D721Med (cell line): ENCODE measurements at places on chromosomes 7 and 10.

GRCh38 chr7:128727239-128727638 lies 11.9 kb upstream of the CALU start:
- DNase-seq, result no peak

- DNase-seq, result no peak
These were observed 51.4 kb upstream of the SLC35B4 start for GRCh38 chr7:134367956-134368749.

DNA sequence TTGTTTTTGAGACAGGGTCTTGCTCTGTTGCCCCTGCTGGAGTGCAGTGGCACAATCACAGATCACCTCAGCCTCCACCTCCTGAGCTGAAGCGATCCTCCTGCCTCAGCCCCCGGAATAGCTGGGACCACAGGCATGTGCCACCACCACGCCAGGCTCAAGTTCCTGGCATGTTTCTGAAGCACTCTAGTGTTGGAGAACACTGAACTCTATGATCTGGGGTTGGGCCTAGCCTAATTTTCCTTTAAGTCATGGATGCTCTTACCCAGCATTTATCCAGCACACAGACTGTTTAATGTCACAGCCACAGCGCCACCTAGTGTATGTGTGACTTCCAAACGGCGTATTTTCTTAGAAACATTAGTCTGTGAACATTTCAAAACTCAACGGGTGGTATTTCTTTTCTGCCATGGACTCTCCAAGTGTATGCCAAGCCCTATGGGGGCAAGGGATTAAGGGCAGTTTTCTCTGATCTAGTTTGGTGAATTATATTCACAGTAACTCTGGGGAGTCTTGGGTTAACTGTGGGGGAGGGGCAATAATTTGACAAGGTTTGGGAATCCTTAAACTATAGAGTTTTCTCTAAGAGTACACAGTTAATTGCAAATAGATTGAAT lies 91.8 kb downstream of the CREM start:
- DNase-seq, result no peak

DNA sequence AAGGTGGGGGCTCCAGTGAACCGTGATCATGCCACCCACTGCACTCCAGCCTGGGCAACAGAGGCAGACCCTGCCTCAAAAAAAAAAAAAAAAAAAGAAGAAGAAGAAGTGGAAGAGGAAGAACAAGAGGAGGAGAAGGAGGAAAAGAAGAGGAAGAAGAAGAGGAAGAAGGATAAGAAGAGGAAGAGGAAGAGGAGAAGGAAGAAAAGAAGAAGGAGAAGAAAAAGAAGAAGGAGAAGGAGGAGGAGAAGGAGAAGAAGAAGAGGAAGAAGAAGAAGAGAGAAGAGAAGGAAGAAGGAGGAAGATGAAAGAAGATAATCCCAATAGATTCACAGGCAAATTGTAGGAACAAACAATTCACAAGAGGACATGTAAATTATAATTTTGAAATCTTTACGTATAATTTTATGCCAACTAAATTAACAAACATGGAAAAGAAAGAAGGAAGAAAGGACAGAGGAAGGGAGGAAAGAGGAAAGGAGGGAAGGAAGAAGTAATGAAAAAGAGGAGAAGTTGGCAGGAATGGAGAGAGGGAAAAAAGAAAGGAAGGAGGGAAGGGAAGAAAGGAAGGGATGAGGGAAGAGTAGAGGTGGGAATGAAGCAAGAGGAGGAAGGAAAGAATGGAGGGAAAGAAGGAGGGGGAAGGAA lies 3.5 kb downstream of the SVOPL start:
- no peak for DNase-seq

- no peak for DNase-seq
These were observed 46.3 kb upstream of the HYAL4 start for GRCh38 chr7:123798532-123799188.

GRCh38 chr10:15316145-15316544 lies 54.9 kb downstream of the FAM171A1 start:
- DNase-seq, result no peak

DNA sequence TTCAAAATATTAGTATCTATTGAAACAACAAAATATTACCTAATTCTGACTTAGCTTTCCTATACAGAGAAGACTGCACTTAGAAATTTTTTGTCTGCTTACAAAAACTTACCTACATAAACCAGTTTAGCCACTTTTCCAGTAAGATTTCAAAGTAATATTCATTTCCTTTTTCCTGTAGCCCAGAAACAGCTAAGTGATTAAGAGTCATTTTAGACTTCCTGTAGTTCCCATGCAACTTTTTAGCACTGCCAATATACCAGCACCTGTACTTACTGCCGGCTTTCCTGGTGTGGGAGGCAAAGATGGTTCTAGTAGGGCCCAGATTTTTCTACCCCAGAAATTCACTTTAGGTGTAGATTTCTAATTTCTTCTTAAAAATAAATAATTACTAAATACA lies 21.8 kb downstream of the NT5C2 start:
- no peak for DNase-seq

GRCh38 chr7:94272821-94273583 lies 121.7 kb upstream of the COL1A2 start:
- no peak for DNase-seq

DNA sequence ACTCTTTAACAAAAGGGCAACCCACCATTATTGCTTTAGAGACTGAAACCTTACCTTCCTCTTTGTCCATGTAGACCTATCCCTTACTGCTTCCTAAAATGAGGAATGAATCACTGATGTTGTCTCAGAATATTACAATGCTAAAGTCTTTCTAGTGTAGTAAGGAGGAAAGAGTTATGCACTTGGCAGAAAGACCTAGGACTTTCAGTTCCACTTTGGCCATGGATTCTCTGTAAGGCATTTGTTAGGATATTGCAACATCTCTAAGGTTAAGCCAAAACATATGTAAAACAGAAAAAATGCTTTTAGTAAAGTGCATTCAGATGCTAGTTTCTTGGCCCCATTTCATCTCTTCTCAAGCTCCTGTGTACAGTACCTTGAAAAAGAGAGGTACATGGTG lies 230.9 kb downstream of the PARD3 start:
- no peak for DNase-seq

DNA sequence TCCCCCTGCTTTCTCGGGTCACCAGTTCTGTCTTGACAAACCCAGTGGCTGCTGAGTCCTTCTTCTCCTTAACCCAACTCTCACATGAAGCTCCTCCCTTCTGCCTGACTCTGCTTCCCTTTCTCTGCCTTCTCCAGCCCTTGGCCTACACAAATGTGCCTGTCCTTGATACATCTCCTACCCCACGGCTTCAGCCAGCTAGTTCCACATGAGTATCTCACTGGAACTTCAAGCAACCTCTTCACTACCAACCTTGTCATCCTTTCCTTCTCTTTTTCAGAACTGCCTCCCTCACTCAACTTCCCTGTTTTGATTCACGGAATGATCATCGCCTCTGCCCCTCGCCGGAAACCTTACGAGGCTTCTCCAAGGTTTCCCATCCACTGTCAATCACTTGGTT lies 55.9 kb downstream of the PDIA4 start:
- DNase-seq, result no peak

DNA sequence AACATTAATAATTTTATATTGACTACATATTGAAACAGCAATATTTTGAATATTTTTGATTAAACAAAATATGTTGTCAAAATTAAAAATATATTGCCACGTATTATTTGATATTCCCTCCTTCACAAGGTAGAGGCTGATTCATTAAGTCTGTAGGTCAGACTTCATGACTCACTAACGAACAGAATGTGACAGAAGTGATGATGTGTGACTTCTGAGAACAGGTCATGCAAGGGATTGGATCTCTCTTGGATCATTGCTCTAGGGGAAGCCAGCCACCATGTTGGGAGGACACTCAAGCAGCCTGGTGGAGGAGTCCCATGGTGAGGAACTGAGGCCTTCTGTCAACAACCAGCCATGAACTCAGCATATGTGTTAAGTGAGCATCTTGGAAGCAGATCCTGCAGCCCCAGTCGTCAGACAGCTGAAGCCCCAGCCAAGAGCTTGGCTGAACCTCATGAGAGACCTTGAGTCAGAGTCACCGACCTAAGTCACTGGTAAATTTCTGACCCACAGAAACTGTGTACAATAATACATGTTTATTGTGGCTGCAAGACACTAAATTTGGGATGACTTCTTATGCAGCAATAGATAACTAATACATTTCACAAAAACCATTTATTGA lies 66.6 kb downstream of the HTR5A start:
- DNase-seq, result no peak

GRCh38 chr10:69742928-69743602 lies 58.6 kb upstream of the COL13A1 start:
- no peak for DNase-seq

- no peak for DNase-seq
These were observed 158.8 kb upstream of the INHBA start for GRCh38 chr7:41861642-41862041.

DNA sequence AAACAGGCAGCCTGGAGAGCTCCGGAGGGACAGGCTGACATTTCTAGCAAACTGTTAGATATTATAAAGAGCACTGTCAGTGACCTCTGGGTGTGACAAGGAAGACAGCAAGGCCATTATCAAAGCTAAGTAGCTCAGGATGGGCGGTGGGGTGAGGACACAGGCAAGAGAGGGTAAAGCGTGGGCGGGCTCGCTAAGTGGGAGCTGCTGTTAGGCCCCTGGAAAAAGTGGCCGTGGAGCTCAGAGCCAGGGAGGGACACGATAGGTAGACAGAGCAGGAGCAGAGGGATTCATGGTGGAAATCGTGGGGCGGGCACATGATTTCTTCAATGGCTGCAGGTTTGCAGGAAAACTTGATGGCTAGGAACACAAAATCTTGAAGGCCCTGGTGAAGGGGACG lies 51.4 kb upstream of the NPS start:
- DNase-seq, result no peak

DNA sequence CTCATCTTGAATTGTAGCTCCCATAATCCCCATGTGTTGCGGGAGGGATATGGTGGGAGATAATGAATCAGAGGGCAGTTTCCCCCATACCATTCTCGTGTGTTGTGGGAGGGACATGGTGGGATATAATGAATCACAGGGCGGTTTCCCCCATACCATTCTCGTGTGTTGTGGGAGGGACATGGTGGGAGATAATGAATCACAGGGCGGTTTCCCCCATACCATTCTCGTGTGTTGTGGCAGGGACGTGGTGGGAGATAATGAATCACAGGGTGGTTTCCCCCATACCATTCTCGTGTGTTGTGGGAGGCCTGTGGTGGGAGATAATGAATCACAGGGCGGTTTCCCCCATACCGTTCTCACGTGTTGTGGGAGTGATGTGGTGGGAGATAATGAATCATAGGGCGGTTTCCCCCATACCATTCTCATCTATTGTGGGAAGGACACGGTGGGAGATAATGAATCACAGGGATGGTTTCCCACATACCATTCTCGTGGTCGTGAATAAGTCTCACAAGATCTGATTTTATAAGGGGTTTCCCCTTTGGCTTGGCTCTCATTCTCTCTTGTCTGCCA lies 271.0 kb downstream of the MAD1L1 start:
- DNase-seq, result no peak

- no peak for DNase-seq
These were observed 65.6 kb upstream of the CTBP2 start for GRCh38 chr10:125226005-125226404.

- no peak for DNase-seq
These were observed 21.1 kb upstream of the SH2D4B start for GRCh38 chr10:80516506-80517075.

- DNase-seq, result no peak
These were observed 44.9 kb downstream of the POLR1F start for GRCh38 chr7:19663816-19664462.

GRCh38 chr7:108086962-108087361 lies 43.2 kb downstream of the LAMB4 start:
- DNase-seq, result no peak

- DNase-seq, result no peak
These were observed 31.0 kb upstream of the STARD3NL start for GRCh38 chr7:38147005-38147404.

GRCh38 chr10:132645247-132645530 lies 107.6 kb downstream of the INPP5A start:
- no peak for DNase-seq

DNA sequence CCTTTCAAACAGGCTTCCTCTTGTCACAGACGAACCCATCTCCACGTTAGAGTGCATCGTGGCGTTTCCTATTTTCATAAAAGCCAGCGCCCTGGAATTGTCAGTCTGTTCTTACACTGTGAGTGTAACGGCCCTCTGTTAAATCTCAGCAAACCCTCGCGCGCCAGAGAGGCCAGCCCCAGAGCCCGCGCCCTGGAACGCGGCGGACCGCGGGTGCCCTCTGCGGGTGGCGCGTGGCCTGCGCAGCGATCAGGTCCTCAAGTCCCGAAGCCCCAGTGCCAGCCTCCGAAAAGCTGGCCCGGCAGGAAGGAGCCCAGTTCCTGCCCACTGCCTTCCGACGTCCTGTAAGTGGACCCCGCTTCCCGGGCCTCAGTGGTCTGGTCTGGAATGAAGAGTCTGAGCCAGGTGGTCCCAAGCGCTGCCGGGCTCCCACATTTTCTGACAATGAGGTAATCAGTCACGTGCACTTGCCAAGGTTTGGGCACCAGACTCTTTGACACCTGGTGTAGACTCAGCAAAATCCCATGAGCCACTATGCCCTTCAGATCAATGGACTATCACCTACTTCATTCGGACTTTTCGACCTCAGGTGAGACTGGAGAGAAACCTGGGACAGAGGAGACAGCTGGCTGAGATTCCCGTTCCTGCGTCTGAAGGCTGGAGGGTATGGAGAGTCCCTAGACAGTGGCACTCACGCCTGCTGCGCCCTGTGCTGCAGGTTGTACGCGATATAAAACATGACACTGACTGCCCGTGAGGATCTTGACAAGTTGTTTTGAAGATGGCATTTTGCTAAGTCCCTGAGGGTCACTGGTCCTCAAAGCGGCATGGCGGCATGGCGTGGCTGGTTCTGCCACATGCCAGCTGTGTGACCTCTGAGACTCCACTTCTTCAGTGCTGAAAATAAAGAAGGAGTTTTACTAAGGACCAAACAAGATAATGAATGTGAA lies 109.4 kb upstream of the LANCL2 start:
- peak; percentile 44 for DNase-seq

GRCh38 chr7:90618876-90619275 lies 22.8 kb downstream of the CDK14 start:
- DNase-seq, result no peak

DNA sequence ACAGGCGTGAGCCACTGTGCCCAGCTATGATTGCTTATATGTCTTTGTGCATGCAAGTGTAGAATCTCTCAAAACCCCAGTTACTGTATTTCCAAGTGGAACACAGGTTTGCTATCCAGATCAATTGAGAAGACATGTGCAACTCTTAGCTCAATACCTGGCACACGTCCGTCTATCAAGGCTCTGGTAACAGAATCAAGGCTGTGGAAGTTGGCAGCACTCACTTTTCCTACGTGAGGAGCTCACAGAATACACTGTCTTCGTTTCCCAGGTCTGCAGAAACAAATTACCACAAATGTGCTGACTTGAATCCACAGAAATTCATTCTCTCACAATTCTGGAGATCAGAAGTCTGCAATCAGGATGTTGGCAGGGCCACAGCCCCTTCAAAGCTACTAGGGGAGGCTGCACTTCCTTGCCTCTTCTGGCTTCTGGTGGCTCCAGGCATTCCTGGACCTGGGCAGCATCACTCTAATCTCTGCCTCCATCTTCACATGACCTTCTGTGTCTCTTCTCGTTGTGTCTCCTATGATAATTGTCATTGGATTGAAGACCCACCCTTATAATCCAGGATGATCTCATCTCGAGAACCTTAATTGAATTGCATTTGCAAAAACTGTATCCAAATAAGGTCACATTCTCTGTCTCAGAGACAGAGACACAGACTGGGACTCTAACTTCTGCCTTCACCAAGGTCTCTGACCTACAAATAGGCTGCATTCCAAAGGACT lies 84.8 kb upstream of the C7orf33 start:
- DNase-seq, result no peak

GRCh38 chr10:70418229-70418628 lies 14.3 kb downstream of the EIF4EBP2 start:
- no peak for DNase-seq
